ENCODE measurements at places on chromosomes 1 and 21.

DNA sequence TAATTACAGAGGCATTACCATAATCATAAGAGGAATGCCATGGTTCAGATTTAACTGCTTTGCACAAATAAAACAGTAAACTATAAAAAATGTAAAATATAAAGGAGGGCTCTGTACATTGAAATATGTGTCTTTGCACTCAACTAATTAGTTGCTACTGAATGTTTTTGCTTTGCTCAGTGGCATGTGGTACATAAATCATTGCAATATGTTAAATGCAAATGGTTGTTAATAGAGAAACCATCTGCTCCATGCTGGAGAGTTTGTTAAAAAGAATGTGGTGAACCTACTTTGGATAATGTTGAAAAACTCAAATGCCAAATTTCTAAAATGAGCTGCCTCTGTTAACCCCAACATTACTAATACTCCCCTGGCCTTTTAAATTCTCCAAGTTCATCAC, 201.5 kb downstream of the NTNG1 start:
- DNase-seq = no peak

GRCh38 chr1:107499139-107499744, 358.4 kb downstream of the NTNG1 start:
- no peak for DNase-seq

- DNase-seq = no peak
These were observed 45.3 kb downstream of the RIMS3 start for GRCh38 chr1:40620150-40620549.

DNA sequence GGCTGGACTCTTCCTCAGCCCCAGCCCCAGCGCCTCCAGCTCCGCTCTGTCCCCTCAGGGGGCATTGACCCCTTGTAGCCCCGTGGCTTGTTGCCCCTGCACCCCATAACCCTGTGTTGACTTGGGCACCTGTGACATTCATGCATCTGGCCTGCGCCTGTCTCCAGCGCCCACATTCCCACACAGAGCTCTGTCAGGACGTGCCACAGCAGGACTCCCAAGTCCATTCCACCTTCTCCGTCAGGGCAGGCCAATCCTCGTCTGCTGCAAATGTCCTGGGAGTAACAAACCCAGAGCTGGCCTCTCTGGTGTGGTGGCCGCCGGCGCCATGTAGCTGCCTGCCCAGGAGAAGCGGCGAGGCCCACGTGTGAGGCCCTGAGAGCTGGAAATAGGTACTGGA, 60.6 kb downstream of the AGPAT3 start:
- no peak for DNase-seq

GRCh38 chr1:48069662-48070395, 72.6 kb upstream of the TRABD2B start:
- DNase-seq = no peak

GRCh38 chr1:248627971-248628844, 6.7 kb downstream of the OR2T11 start:
- DNase-seq = no peak

GRCh38 chr1:61781151-61781550, 38.9 kb downstream of the PATJ start:
- no peak for DNase-seq
